ENCODE measurements at places on chromosomes 7 and 10.

DNA sequence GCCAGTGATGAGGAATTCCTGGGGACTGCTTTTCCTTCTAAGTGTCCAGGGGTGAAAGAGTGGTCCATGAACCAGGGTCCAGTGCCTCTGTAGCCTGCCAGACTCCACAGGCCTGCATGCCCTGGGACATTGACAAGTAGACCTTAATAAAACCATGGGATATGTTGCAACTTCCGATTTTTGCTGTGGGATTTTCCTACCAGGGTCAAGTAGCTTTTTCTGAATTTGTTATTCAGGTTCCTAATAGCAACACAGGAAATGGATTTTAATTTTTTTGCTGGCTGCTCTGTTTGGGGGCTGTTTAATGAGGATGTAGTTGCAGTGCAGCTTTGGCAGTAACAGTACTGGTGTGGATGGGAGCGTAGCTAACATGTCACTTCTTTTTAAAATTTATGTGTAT, 42.1 kb downstream of the WBP1L start:
- DNase-seq: no peak

GRCh38 chr10:72292223-72292691, 18.5 kb downstream of the DDIT4 start:
- DNase-seq: no peak

- no peak for DNase-seq
Observed at GRCh38 chr7:67311901-67312300, 315.3 kb downstream of the TYW1 start.

- DNase-seq: no peak
Observed at GRCh38 chr7:84058311-84059076, 136.1 kb downstream of the SEMA3A start.

- no peak for DNase-seq
Observed at GRCh38 chr10:75281974-75282373, 46.2 kb upstream of the COMTD1 start.

DNA sequence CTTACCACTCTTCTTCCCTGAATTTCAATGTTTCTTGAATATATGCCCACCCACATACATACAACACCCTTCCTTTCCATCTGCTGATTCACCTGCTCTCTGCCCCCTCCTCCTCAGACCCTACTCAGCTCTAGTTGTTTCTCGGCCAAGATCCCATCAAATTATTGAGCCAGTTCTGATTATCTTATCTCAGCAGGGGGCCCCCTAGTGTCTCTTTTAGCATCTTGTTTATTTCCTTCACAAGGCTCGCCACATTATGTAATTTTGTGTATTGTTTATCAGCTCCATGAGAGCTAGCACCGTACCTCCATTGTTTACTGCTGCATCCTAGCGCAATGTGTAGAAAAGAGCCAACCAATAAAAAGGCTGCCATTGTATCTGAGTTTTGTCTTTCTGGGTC, 71.9 kb downstream of the FAM13C start:
- DNase-seq: no peak

Data from cerebellar nuclear complex (tissue), 1 donor.